ENCODE measurements at places on chromosomes 5 and 9.
A peak's percentile ranks its signal among the peaks of the same experiment; 100 is the strongest.

GRCh38 chr9:110650991-110651411, 17.6 kb upstream of the MUSK start:
- DNase-seq: no peak

GRCh38 chr9:100150214-100150613, 51.2 kb downstream of the INVS start:
- no peak for DNase-seq

- no peak for DNase-seq
Observed at GRCh38 chr9:105711867-105712266, 17.5 kb downstream of the TMEM38B start.

DNA sequence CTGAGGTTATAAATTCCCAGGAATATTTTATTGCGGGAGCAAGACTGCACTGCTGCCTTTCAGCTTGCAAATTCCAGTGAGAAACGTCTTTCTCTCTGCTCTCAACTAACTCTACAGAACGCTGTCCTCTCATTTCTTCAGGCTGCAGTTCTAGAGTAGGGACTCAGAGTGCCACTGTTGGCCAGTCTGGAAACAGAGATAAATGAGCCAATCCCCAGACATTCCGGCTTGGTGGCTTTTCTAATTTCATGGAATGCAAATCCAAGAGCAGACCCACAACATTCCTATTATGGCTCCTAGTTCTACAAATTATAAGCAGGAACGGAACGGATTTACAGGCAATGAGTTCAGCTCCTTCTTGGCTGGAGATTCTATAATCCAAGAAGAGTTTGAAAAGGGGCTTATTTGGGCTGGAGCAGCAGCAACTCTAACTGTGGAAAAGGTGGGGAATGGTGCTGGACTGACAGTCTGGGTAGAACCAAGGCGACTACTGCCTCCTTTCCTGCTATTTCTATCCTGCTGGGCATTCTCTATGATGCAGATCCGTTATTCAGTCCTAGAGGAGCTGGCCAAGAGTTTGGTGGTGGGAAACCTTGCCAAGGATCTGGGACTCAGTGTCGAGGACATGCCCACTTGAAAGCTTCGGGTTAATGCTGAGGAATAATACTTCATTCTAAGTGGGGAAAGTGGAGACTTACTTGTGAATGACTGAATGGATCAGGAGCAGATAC, 9.3 kb downstream of the PCDHGA12 start:
- DNase-seq: no peak

DNA sequence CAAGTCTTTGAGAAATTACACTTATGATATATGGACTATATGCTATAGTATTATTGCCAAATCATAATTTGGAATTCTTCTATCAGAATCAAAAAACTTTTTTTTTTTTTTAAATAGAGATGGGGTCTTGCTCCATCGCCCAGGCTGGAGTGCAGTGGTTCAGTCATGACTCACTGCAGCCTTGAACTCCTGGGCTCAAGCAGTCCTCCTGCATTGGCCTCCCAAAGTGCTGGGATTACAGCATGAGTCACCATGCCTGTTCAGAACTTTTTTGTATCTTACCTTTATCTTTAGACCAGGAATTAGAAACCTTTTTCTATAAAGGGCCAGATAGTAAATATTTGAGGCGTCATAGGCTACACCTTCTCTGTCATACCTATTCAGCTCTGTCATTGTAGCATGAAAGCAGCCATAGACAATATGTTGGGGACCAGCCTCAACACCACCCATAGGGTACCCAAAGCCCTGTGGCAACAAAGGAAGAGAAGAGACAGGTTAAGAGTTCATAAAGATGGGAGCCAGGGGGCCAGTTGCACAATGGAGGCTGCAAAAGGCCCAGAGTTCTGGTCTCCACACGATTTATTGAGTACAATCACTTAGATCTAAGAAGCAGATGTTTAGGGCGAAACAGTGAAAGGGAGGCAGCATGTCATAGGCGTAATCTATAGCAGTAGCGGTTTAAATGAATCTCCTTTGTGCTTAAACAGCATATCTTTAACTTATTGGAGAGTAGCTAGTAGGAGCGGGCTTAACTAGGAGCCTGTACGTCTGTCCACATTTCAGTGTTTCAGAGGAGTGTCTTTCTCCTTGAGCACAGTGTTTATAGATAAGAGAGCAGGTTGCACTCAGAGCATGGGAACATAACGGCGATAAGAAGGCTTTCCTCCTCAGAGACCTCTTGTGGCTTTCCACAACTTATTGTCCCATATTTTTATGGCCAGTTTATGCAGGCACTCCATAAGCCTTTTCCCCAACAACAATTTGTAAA, 12.5 kb downstream of the ECM2 start:
- no peak for DNase-seq

- DNase-seq: no peak
Observed at GRCh38 chr9:116039893-116040292, 113.7 kb upstream of the PAPPA start.

GRCh38 chr5:158056130-158056825, 197.3 kb upstream of the CLINT1 start:
- DNase-seq: no peak

- no peak for DNase-seq
Observed at GRCh38 chr5:151146061-151146460, 11.5 kb downstream of the ANXA6 start.

- no peak for DNase-seq
Observed at GRCh38 chr5:56698463-56699381, 116.6 kb upstream of the MAP3K1 start.

DNA sequence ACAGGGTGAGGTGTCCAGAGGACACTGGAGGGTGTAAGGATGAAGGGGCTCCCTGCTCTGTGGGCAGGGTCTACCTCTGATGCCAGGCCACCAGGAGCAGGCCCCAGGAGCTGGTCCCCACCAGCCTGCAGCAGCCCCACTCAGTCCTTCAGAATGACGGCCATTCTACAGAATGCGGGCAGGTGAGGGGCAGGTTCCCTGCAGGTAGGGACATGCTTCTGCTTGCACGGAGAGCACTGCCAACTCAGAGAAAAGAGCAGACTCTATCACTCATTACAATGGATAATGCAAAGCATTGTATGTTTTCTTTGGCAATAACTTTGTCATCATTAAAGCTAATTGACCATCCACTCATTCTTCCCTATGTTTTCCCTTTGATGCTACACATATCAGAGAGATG, 39.0 kb downstream of the DDX31 start:
- DNase-seq: no peak

DNA sequence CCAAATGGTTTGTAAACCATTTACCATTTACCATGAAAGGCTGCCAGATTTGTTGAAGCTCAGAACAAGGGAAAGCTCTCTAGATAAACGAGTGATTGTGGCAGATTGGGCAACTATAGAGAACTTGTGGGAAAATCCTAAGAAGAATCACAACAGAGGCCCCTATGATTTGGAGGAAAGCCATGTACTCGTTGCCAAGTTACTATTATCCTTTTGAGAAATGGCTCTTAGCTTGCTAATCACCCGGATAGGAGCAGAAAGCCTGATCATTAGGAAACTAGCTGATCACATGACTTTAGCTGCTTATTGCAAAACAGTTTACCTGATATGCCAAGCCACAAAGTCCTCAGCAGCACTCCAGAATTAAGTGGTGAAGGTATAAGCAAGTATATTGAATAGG, 23.5 kb upstream of the ATG10 start:
- DNase-seq: no peak

GRCh38 chr5:12845549-12846159, 941.4 kb upstream of the CTNND2 start:
- DNase-seq: no peak

GRCh38 chr5:158397278-158397677, 538.3 kb upstream of the CLINT1 start:
- no peak for DNase-seq

- DNase-seq: no peak
Observed at GRCh38 chr5:155094455-155094854, 80.9 kb downstream of the KIF4B start.

DNA sequence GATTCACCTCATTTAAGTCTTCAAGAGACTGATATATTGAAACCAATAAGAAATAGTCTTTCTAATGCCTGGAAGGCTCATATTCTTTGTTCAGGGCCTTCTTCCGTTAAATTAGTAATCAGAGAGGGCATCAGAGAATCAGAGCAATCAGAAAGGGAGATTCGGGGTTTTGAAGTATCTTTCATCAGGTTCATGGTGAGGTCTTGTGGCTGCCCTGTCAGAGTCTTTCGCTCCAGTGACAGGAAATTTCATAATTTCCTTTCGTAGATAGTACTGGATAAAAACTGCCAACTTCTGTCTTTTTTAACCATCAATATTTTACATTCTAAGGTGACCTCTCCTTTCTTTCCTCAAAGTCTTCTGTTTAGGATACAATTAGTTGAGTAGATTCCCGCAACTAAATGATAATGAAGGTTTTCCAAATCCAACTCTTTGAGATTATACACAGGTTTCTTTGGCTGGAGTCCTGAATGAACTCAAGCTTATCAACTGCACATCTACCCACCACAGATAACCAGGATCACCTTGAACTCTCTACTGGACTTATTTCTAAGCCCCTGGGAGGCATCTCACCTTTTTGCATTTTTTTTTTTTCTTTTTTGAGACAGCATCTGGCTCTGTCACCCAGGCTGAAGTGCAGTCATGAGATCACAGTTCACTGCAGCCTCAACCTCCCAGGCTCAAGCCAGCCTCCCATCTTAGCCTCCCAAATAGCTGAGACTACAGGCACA, 5.5 kb downstream of the IL31RA start:
- no peak for DNase-seq

- no peak for DNase-seq
Observed at GRCh38 chr9:122261469-122261881, 3.2 kb downstream of the RBM18 start.

- DNase-seq: peak; percentile 6
Observed at GRCh38 chr5:172795318-172795977, 24.5 kb upstream of the DUSP1 start.

- DNase-seq: no peak
Observed at GRCh38 chr5:81756016-81756415, 5.1 kb upstream of the SSBP2 start.
